ENCODE measurements at places on chromosomes 5 and 9.

GRCh38 chr5:74685979-74686631, 1.1 kb downstream of the HEXB start:
- DNase-seq = no peak

GRCh38 chr5:149628221-149628620, 46.9 kb downstream of the ARHGEF37 start:
- DNase-seq = no peak

DNA sequence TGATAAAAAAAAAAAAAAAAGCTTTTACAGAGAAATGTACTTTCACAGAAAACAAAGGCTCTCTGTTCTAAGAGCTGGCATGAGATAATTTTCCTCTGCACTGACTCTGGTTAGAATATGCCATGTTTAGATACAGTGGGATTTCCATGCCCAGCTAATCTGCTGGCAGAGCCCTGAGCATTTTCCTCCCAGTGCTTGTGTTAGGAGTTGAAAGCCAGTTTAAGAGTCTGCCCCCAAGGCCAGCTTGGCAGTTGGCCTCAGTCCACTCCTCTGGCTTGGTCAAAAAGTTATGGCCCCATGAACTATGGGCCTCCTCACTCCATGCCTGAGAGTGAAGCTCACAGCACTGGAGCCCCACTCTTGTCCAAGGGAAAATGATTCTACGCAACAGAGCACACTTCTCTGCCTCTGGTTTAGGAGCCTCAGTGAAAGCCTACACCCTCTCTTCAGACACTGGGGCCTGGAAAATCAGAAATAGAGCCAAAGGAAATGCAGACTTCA, 21.9 kb downstream of the MOCS2 start:
- DNase-seq = no peak

GRCh38 chr5:101306391-101307137, 403.5 kb upstream of the ST8SIA4 start:
- no peak for DNase-seq

GRCh38 chr9:108681851-108682590, 173.8 kb downstream of the ACTL7B start:
- DNase-seq = no peak

DNA sequence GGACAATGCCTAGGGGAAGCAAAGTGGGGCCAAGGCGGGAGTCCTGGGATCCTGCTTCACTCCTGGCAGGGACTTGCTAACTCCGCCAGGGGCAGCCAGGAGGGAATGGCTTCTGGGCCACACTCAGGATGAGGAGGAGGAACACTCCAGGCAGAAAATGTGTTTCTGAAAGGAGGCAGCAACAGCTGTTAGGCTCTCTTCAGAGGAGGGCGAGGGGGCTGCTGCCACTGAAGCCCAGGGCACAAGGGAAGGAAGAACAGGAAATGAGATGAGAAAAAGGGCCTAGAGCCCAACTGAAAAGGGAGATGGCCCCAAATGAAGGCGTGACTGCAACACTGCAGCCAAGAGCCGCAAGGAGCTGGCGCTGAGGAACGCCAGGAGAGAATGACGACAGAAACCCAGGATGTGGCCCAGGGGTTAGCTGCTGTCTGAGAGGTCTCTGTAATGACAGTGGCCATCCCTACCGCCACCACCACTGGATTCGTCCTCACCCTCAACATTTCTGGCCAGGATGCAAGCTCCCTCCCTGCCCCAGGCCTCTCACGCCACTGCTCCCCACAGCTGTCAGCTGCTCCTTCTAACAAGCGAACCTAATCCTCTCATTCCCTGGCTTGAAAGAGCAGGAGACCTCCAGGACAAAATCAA, 15.8 kb downstream of the PSMB7 start:
- no peak for DNase-seq

- no peak for DNase-seq
Measured at GRCh38 chr9:98168153-98168780, 24.2 kb downstream of the CORO2A start.

DNA sequence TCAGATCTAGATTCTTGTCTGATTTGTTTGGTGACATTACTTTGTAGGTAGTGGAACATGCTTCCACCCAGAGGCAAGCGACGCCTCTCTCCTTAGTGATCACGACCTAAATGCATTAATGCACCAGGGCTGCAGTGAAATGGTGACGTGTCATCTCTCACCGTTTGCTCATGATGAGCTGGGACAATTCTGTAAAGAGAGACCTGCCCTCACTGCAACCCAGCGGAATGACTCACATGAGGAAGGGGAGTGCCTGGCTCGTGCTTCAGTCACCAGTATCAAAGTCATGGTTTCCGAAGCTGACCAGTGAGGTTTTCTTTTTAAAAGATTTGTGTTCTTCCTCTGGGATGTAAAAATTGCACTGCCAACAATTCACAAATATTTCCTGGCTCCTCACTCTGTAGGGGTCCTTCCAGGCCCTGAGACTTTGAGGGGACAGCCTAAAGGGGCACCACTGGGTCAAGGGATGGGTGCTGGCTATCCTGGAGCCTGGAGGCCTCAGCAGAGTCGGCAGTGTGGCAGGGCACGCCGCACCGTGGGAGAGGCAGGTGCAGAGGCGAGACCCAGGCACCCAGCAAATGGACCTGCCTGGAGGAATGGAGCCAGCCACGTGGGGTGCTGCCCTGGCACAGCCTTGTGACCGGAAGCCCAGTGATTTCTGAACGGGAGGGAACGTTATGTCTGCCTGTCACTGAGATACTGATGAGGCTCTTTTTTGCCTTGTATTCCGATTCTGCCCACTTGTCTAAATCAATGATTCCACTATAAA, 17.3 kb downstream of the QSOX2 start:
- DNase-seq = no peak

- peak; percentile 37 for DNase-seq
Measured at GRCh38 chr5:67032921-67033664, 163.5 kb downstream of the CD180 start.

DNA sequence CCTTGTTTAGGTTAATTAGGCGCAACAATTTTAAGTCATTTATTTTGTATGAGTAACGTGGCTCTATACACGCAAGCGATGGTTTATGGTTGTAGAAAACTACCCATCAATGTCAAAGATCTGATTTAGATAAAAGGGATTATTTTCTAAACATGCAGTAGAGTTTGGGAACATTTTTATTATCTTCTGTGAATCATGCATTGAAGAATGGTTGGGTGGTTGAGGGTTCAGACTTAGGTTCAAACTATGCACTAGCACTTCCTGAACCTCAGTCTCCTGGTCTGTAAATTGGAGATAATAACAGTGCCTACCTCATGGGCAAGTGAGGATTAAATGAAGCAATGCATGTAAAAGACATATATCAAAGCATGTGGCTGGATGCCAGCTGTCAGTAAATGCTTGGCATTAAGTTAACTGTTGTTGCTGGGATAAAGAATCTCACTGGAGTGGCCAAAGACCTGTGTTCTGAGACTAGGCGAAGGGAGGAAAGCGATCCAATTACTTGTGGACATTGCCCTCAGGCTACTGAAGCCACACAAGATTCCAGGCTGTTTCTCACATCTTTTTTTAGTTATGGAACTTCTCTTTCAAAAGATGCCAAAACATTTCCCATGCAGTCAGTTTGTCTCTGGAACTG, 1.1 kb upstream of the OTULINL start:
- no peak for DNase-seq

DNA sequence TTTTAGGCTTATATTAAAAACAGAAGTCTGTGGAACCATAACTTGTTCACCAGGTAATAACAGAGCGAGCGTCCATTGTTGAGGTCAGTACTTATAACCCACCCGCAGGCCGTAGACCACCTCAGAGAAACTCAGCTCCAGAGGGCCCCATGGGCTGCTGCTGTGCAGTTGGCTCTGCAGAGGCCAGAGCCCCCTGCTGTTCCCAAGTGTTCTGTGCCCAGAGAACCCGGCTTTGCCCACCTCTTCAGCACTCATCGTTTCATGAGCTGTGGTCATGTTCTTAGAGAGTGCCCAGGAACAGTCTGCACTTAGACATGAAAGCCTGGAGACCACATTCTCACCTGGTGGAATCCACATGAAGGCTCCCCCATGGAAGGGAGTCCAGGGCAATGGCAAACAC, 50.4 kb upstream of the SLC2A8 start:
- no peak for DNase-seq

DNA sequence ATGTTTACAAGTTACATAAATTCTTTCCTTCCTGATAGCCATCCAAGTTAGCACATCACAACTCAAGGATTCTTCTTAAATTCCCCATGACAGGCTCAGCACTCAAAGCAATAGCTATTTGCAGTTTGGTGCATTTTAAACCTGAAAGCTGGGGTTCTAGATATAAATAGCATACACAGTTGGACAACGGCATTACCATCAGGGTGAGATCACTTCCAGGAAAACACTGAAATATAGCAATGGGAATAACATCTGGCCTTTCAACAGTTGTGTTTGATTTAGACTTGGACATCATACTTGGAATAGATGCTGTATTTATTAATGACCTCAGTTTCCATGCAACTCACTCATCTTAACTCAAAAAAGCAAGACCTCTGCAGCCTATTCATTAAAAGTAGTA, 24.7 kb upstream of the LECT2 start:
- no peak for DNase-seq

- DNase-seq = no peak
Measured at GRCh38 chr5:4953576-4953975, 186.6 kb upstream of the ADAMTS16 start.

GRCh38 chr5:114948363-114948762, 221.3 kb downstream of the TRIM36 start:
- DNase-seq = no peak

GRCh38 chr5:73522989-73523388, 24.7 kb downstream of the BTF3 start:
- DNase-seq = no peak

GRCh38 chr9:70462300-70462699, 47.8 kb upstream of the KLF9 start:
- DNase-seq = no peak

GRCh38 chr5:89315286-89316100, 432.5 kb upstream of the MEF2C start:
- no peak for DNase-seq

- DNase-seq = no peak
Measured at GRCh38 chr5:150500905-150501304, 7.0 kb upstream of the NDST1 start.

GRCh38 chr9:135253305-135254004, 166.0 kb downstream of the OLFM1 start:
- DNase-seq = no peak

DNA sequence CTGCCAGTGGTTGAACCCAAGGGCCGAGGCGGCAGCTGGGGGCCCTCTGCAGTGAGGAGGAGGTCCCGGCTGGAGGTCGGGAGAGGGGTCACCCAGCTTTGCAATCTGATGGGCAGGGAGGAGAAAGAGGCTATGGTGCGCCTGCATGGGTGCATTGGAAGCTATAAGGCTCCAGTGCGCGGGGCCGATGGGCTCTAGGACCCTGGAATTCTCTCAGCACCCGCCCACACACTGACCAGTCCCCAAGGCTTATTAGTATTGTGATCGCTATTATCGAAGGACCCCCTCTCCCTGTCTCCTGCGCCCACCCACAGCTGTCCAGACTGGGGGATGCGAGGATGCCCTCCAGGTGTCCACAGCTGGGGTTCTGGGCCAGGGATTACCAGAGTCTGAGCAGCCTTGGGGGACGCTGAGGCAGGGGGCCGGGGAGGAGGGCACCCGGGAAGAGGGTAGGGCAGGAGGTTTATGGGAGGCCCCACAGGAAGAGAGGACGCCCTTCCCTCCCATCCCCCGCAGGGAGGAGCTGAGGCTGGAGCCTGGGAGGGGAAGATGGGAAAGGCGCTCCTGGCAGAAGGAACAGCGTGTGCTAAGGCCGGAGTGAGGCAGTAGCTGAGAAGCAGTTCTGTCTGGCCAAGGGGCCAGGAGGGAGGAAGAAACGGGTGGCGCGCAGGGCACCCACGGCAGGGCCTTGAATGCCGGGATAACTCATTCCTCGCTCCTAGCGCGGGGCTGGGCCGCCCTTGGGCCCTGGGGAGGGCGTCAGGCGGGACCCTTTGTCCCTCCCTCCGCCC, 24.2 kb downstream of the C9orf50 start:
- no peak for DNase-seq

- no peak for DNase-seq
Measured at GRCh38 chr9:112819635-112820496, 69.3 kb downstream of the SNX30 start.

- no peak for DNase-seq
Measured at GRCh38 chr5:145978708-145979107, 42.3 kb downstream of the SH3RF2 start.

GRCh38 chr5:86974955-86975354, 292.7 kb upstream of the RASA1 start:
- DNase-seq = no peak

DNA sequence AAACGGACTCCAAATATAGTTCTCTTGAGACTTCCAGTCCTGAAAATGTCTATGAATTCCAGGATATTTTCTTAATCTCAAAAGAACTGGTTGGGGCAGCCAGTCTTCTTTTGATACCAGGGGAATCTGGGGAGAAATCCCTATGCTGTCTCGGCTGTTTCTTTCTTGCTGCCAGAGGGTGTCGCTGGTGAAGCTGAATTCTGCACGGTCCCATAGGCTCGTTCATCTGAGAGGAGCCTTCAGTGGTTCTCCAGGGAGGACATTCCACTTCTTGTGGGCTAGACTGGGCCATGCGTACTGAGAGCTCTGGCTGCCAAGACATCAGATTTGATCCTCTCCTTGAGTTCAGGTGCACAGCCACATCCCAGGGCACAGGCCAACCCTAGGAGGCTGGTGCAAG, 155.0 kb upstream of the CLINT1 start:
- DNase-seq = no peak

GRCh38 chr5:136129445-136129844, 3.2 kb upstream of the SMAD5 start:
- DNase-seq = no peak

DNA sequence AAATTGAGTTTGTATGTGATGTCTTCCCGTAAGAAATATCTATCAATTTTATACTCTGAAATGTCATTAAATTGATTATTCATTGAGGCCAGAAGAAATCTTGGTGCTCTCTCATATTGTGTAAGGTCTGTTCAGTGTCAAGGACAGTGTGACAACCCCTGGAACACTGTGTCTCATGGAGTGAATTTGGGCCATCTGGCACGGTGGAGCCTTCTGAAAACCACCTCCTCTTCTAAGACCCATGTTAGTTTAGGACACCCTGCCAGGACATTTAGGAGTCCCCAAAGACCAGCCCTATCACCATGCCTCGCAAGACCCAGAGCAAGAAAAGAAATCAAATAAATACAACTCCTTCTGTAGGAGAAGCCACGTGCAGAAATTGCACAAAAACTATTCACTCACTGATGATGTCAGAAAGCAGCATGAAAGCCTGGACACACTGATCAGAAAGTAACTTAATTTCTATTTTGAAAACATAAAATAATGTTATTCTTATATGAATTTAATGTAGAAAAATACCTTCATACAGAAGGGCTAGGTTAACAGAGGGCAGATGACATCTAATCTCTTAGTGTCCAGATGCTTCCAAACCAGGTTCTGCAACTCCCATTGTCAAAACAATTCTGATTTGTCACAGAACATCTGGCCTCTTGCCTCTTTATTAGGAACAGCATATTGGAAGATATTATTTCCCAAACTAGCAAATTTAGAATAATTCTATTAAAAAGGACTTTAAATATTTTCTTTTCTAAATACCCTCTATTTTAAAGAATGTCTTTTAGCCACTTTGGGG, 298.8 kb downstream of the NR2F1-AS1 start:
- DNase-seq = no peak

All from KG1 (cell line).